ENCODE measurements at places on chromosomes 7 and 10.
A peak's percentile ranks its signal among the peaks of the same experiment; 100 is the strongest.

- no peak for DNase-seq
These were observed 26.4 kb downstream of the LAMB4 start for GRCh38 chr7:108103558-108104298.

- DNase-seq = no peak
These were observed 247.8 kb downstream of the CELF2 start for GRCh38 chr10:11265484-11265883.

DNA sequence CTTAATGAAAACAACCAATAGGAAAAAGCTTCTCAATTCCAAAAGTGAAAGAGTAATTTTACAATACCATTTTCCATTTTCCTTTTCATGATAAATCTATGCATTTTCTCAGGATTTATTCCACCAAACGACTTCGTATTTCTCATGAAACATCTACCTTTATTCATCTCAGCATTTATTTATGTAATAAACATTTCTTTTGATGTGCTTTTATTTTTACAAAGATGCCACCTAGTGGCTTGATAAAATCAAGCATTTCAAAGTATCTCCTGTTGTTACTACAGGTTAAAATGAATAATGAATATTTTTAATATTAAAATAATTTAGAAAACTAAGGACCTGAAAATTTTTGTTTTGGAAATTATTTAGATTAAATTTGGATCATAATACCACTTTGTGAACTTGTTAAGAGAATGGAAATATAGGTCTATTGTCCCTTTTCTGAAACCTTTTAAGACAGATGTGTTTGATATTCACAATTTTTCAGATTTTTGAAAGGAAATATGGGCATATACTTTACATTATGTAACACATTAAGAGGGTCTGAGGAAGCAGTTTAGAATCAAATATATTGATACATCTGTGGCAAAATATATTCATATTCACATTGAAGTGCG, 2.7 kb upstream of the IQUB start:
- DNase-seq = no peak

- DNase-seq = peak; percentile 81
These were observed 557 bp downstream of the TMEM120A start for GRCh38 chr7:75993689-75994387.

- no peak for DNase-seq
These were observed 36.5 kb upstream of the DLD start for GRCh38 chr7:107854454-107854853.

DNA sequence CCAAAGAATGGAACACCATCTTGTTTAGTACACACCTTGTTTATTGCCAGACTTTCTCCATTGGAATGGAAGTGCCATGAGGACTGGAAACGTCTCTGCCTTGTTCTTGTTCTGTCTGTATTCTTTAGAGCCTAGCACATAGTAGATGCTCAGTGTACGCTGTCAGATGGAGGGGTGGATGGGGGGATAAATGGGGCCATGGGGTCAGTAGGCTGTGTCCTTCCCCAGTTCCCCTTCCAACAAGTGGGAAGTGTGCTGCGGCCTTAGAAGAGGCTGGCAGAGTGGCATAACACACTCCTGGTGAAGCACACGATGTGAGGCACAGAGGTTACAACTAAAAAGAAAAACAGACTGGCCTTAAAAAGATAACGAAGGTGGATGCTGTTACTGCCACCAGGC, 61.9 kb downstream of the TMEM209 start:
- DNase-seq = no peak

- DNase-seq = no peak
These were observed 507 bp downstream of the STN1 start for GRCh38 chr10:103917302-103918052.

DNA sequence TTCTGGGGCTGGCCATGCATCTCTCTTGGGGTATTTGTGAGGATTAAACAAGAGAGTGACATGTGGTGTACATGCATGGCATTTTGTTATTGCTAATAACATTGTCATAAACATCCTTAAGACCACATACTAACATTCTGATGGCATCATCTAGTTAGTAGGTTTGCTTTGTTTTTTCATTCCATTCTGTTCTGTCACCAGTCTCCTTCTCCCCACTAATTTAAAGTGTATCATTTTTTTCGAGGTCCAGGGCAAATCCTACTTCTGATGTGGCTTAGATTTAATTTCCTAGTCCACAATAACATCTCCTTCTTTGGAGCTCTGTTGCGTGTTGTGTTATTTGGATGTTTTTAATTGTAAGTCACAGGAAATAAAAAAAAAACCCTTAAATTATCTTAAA, 248.1 kb downstream of the LRMDA start:
- DNase-seq = no peak

GRCh38 chr7:32221056-32221455, 150.8 kb upstream of the PDE1C start:
- no peak for DNase-seq

DNA sequence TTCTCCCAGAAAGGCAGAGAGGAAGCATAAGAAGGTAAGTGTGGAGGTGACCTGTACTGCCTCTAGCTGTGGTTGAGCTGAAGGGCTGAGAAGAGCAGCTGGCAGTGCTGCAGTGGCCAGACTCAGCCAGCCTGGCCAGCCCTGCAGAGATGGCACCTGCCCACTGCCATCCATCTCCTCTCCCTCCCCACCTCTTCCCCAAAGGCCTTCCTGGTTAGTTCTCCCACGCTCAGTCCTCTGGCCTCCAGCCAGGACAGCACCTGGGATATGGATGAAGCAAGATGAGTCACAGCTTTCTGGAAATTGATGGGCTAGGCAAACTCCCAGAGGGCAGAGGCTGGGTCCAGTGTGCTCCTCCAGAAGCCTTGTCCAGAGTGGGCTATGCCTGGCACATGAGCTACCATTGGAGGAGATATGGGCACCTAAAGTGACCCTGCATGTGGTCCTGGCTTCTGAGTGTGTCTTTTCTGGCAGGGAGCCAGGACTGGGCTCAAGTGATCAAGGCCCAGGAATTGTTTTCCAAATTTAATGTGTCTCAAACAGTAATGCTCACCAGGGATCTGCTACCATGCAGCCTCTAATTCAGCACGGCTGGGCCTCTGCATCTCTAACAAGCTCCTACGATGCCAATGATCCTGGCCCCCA, 81.0 kb upstream of the CACUL1 start:
- DNase-seq = no peak

GRCh38 chr10:102615361-102615760, 28.9 kb upstream of the TRIM8 start:
- DNase-seq = peak; percentile 87

DNA sequence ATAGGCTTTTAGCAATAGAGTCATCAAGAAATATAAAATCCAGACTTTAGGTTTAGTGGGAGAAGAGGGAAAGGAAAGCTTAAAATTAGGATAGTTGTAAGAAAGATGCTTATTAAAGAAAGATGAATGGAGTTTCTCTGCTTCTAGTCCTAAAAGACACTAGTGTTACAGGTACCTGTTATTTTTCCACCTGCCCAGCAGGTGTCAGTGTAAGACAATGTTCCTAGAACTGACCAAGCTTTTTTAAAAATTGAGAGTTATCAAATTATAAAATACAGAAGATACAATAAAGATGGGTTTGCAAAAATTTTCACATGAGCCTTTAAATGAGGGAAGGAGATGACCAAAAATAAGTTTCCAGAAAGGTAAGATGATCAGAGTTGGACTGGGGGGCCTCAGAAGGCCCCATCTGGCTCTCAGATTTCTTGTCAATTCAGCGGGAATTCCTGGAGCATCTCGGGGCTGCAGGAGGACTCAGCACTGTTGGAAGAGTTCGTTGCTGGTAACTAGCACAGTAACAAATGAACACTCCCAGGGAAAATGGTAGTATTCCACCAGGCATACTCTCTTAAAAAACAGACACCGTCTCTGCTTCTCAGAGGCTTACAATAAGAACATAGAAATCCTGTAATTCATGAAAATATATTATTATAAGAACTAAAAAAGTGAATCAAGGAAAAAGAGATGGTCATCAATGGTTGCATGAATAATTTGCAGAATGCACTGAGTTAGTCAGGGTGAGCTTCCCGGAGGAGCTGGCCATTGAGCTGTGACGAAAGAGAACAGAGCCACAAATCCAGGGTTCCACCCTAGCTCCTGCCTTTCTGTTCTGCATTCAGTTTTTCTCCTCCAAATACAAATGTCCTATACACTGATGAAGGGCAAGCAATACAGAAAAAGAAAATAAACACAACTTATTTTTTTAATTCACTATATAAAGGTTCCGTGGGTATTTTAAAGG, 71.8 kb upstream of the PIK3CG start:
- DNase-seq = peak; percentile 18

DNA sequence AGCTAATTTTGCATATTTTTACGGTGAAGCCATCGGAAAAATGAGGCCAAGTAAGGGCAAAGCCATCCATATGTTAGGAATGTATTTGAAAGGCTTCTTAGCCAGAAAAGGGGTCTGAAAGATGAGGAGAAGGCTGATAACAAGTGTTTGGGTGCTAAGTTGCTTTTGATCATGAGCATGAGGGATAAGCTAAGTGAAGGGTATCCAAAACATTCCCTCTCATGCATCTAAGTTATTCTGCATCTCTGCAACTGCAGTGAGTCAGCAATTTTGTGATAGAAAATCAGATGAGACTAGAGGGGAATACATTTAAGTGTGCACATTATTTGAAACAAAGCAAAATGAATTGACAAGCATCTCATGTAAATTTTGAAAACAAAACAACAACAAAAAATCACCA, 282.8 kb downstream of the GPR158 start:
- DNase-seq = no peak

All from ELF-1 (cell line).